Tracheal epithelial cell (primary cell): ENCODE measurements at places on chromosomes 4 and X. TPM values are rescaled to one million over a fixed set of nuclear protein-coding genes. Genes with fewer than 3 reads are reported as not detected.

Gene NIPAL1
- 7.2 and 10.8 TPM in 2 replicates for total RNA-seq

Gene AVPR2
- total RNA-seq, result 0.48 TPM in 1 of 2 replicates, not detected in the other

Gene PLK4
- total RNA-seq, result 2.4 and 6.6 TPM in 2 replicates

Gene NDP
- total RNA-seq, result 0.48 TPM in 1 of 2 replicates, not detected in the other

Gene HSFX3
- not detected in 2 replicates for total RNA-seq

Gene TLR2
- total RNA-seq, result 9.0 and 101 TPM in 2 replicates

Gene VCX2
- not detected in 2 replicates for total RNA-seq

Gene CSAG1
- not detected in 2 replicates for total RNA-seq

Gene MAGEC2
- total RNA-seq, result not detected in 2 replicates

Gene GASK1B
- total RNA-seq, result 2.8 and 3.1 TPM in 2 replicates

Gene RPA4
- 0.21 TPM in 1 of 2 replicates, not detected in the other for total RNA-seq

Gene MUC7
- not detected in 2 replicates for total RNA-seq

Gene MAPK10
- total RNA-seq, result 2.2 and 7.0 TPM in 2 replicates

Gene TBC1D1
- total RNA-seq, result 56.5 and 65.1 TPM in 2 replicates

Gene SMIM31
- not detected in 2 replicates for total RNA-seq
